ENCODE measurements at places on chromosomes 11 and 22.

DNA sequence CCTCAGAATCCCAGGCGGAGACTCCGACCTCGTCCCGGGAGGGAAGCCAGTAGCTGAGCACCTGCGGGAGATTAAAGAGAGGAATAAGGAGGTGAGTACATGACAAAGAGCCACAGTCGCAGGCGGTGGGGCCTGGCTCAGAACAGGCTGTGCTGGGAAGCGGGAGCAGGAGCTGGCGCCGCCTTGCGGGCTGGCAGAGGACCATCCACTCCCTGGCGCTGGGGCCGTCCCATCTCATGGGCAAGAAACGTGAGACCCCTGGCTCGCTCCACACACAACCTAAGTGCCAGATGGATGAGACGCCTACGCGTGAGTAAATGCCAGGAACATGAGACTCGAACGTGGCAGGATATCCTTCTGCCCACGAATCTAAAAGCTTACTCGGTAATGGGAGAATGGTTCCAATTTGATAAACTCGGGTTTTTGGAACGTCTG lies 6.3 kb downstream of the CEND1 start:
- DNase-seq, result no peak

- DNase-seq, result no peak
Measured at GRCh38 chr11:75813622-75814039, 1.4 kb upstream of the UVRAG start.

DNA sequence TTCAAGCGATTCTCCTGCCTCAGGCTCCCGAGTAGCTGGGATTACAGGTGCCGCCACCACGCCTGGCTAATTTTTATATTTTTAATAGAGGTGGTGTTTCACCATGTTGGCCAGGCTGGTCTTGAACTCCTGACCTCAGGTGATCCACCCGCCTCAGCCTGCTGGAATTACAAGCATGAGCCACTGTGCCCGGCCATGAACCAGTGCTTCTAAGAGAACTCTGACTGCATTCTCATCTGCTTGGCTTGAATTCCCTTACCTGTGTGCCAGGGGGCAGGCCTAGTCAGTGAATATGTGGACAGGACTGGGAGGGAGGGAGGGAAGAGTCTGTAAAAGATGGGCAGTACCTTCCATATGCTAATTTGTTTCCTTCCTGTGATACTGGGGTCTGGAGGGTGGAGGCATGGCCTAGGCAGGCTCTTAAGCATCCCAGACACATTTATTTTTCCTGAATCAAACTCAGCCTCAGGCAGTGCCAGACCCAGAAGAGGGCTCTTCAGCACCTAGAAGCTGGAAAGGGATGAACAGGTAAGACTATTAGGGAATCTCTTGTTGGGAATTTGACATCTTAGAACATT lies 6.6 kb downstream of the RPS25 start:
- no peak for DNase-seq

DNA sequence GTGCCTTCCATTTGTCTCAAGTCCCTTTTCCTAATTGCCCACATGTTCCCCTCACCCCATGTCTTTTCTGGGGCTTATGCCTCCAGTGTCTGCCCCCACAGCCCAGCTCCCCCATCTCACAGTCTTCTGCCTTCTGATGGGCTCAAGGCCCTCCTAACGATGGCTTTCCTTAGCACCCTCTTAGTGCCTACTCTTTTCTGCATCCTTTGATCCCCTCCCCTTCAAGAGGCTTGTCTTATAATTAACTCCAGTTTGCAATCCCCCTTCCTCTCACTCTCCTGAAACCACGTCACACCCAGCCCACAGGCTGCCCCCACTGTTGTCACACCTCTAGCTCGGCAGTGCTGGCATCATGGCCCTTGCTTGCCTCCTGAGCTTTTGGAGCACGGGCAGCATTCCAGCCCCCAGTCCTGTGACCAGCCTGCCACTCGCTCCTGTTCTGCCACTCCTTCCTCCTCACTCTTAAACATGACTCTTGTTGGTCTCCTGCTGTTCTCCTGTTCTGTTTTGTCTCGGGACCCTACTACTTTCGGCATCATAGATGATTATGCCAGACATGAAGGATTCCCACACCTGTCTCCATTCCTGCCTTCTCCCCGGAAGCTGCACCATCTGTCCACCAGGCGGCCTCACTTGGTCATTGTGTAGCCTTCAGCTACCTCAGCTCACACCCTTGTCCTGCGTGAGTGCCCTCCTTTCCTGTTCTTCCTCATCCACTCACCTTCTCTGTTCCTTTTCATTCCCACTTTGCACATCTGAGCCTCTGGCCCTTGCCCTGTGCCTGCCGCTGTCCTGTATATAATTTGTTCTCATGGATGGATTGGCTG lies 26.1 kb downstream of the UBE2L3 start:
- DNase-seq, result no peak

DNA sequence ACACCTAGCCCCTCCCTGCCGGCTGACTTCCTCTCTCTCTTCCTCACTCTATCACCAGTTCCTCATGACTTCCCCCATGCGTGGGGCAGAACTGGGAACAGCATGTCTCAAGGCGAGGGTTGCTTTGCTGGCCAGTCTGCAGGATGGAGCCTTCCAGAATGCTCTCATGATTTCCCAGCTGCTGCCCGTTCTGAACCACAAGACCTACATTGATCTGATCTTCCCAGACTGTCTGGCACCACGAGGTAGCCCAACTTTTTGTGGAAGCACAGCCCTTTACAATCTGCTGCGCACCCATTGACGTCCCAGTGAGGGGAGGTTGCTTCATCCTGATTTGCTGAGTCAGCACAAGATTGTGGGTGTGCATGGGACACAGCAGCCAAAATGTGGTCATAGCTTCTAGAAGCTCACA lies 8.6 kb downstream of the TCN2 start:
- no peak for DNase-seq

GRCh38 chr11:32385998-32386397 lies 49.3 kb downstream of the WT1 start:
- DNase-seq, result peak; percentile 32

GRCh38 chr11:33214767-33215166 lies 42.4 kb upstream of the HIPK3 start:
- DNase-seq, result no peak

DNA sequence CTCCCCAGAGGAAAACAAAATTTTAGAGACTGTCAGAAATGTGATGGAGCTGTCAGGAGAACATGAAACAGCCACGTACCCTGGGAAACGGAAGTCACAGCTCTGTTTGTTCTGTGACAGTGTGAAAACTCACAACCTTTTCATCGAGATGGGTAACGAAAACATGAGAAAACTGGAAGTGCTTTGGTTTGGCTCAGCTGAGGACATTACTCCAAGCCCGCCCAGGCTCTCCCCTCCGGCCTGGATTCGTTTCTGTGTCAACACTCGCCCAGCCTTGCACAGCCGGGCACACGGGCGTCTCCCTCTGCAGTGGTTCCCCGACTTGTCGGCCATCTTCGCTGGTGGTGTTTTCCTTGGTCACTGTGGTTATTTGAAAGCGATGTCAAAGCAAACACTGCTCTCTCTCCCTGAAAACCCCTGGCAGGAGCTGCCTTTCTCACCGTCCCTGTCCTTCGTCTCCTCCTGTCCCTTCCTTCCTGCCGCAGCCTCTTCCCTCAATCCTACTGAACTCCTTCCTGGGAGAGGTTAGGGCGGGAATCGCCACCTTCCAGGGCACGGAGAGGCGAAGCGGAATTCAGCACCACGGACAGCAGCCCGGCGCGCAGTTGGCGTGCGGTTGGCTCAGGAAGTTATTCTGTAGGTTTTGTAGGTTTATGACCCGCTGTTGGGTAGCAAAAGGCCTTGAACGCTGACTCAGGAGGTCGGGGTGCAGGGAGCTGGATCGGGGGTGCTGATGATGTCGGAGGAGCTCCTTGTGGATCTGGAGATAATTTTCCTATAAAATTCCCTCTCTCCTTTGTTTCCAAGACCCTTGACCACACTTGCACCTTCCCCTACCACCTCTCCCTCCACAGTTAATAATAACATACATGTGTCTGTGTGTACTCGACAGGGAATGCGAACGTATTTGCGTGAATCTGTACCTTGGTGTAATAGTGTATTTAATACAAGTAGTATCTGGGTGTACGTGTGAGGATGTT lies 13.1 kb upstream of the RPS19BP1 start:
- peak; percentile 66 for DNase-seq

DNA sequence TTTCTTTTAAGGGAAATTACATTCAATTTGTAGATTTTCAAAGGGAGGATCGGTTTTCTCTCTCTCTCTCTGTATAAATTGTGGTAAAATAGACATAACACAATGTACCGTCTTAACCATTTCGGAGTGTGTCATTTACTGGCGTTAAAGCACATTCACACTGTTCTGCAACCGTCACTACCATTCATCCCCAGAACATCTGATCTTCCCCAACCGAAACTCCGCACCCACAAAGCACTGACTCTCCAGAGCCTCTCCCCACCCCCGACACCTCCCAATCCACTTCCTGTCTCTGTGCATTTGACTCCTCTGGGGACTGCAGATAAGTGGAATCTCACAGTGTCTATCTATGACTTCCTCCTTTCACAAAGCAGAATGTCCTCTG lies 15.9 kb upstream of the GRAMD4 start:
- DNase-seq, result peak; percentile 98

- DNase-seq, result no peak
Measured at GRCh38 chr22:24430431-24431308, 3.3 kb downstream of the ADORA2A start.

DNA sequence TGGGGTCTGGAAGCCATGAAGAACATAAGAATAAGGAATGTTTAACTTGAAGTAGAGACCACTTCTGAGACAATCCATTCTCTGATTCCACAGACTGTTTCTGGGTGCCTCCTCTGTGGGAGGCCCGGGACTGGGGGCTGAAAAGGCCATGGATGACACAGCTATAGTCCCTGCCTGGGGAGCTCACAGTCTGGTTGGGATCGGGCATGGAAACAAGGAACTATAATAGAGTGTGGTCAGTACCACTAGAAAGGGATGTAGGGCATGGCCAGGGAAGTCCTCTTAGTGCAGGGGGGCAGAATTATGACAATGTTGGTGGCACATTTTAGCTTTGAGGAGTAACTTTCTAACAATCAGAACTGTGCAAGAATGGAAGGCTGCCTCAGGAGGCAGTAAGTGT lies 9.2 kb upstream of the KCNE3 start:
- no peak for DNase-seq
